ENCODE measurements at places on chromosomes 7 and 10. TPM values are rescaled to one million over a fixed set of nuclear protein-coding genes. Genes with fewer than 3 reads are reported as not detected.

GSDME gene
- 33.7 TPM for total RNA-seq

FAM237B gene
- not detected for total RNA-seq

SLC26A3 gene
- total RNA-seq, result not detected

SUV39H2 gene
- 10.3 TPM for total RNA-seq

SYCE1 gene
- not detected for total RNA-seq

PAXIP1 gene
- 14.3 TPM for total RNA-seq

MUC12 gene
- not detected for total RNA-seq

NUTM2B gene
- total RNA-seq, result 0.36 TPM

DNA sequence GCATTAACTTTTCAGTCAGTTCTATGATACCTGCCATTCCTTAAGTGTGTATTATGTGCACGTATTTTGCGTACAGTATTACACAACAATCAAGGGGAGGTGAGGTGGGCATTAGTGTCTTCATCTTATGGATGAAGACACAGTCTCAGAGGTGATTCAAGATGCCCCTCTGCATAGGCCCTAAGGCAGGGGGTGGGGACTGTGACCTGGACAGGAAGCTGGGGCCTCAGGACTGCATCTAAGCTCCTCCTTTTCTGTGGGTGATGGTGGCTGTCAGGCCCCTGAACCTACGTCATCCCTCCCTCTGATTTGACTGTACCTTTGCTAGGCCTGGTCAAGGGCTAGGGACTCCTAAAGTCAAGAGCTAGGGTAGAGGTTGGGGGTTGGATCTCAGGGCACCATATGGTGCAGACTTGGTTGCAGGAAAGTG, 38.9 kb downstream of the HK1 start:
- DNase-seq, result no peak

- peak; percentile 70 for DNase-seq
Observed at GRCh38 chr7:34107276-34107675, 201.9 kb downstream of the BMPER start.

DNA sequence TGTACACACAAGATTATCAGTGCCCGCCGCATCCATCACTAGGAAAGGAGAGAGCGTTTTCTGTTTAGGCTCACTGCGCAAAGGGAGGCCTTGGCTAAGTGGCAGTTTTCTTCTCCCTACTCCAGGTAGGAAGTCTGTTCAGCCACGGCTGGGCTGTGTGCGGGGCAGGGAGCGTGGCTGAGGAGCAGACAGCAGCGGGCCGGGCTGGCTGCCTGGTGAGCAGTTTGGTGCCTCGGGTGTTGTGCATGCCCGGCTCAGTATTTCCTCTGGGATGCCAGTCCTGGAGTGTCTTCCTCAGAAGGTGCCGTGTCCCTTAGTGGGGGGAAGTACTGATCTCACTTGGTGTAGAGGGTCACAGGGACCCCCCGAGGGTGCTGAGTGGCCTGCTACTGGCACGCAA, 114.4 kb downstream of the NT5C2 start:
- DNase-seq, result no peak

- no peak for DNase-seq
Observed at GRCh38 chr10:78875331-78875877, 193.4 kb upstream of the ZMIZ1 start.

DNA sequence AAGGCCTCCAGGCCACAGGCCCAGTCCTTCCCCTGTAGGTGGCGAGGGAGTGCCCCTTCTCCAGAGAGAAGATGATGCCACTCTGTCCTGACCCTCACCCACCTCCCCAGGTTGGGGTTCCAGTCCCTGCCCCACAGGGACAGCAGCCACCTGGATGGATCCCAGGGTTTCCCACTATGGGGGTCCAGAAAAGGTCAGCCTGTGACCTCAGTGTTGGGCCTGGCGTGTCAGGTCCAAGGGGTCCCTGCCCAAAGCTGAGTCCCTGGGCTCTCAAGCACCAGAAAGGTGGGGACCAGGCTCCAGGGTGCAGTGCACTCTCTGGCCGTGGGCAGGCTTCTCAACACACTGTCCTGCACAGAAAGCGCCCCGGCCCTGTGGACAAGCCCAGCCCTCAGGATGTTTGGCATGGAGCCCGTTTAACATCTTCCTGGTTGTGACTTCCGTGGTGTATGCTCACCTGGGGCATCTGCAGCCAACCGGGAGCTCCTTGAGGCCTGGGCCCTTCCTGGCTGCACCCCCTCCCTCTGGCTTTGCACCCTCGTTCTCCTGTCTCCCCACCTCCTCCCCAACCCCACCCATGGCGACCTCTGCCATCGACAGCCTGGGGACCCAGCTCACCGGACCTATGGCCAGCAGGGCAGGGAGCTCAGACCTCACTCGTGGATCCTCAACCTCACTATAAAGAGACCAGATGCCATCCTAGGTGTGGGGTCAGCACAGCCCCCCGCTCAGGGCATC, 58.3 kb upstream of the PPP2R2D start:
- no peak for DNase-seq

DNA sequence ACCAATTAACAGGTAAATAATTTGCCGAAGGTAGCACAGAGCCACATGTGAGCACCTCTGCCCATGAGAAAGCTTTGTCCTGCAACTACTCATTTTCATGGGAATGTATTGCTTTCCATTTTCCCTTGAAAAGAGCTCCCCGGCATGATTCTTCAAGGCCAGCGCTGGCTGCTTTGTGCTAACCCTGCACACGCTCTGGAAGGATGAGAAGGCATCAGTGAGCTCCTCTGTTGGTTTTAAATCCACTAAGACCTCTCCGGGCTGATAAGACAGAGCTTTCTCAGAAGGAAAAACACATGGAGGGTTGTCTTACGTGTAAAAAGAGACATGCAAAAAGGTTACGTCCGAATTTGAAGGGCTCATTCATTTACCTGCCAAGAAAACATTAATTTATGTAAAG, 553.9 kb upstream of the MKI67 start:
- DNase-seq, result no peak

GRCh38 chr10:102234888-102235597, 6.3 kb downstream of the PITX3 start:
- DNase-seq, result peak; percentile 45

DNA sequence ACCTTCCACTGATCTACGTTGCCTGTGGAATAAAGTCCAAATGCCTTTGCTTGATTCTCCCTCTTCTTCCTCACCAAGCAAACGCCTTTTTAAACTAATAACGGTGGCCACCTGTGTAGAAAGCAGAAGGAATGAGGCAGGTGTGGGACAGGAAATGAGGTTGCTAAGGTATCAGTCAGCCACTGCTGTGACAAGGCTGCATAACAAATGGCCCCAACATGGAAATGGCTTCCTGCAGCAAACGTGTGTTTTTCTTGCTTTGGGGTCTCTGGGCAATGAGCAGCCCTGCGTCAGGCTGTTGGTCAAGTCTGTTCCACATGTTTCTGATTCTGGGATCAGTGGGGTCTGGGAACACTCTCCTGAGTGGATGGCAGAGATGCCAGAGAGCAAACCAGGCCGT, 56.0 kb upstream of the EN2 start:
- no peak for DNase-seq

DNA sequence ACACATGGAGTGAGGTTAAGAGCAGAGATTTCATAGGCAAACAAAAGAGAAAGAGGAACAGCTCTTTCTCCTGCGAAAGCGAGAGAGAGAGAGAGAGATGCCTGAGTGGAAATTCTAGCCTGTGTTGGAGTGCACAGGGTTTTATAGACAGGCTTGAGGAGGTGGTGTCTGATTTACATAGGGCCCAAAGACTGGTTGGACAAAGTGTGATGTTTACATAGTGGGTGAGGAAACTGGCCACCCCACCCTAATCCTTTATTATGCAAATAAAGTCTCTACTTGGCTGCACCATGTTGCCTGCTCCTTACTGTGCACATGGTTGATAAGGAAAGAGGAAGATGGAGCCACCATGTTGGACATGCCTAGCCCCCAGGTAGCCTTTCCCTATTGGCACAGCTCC, 967.8 kb upstream of the SORCS1 start:
- no peak for DNase-seq

DNA sequence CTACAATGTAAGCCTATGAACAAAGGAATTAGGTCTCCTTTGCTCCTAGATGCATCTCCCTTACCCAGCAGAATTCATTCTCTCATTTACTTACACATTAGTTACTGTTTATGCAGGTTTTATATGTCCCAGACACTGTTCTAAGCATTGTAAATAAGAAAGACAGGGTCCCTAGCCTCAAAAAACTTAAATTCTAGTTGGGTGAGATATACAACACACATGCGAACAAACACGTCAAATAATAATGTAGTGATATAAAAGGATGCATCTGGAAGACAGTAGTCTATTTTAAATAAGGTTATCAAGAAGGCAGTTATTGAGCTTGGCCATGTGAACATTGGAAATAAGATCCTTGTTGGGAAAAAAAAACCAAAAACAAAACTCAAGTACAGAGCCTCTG, 479.7 kb downstream of the DNAJB9 start:
- no peak for DNase-seq

DNA sequence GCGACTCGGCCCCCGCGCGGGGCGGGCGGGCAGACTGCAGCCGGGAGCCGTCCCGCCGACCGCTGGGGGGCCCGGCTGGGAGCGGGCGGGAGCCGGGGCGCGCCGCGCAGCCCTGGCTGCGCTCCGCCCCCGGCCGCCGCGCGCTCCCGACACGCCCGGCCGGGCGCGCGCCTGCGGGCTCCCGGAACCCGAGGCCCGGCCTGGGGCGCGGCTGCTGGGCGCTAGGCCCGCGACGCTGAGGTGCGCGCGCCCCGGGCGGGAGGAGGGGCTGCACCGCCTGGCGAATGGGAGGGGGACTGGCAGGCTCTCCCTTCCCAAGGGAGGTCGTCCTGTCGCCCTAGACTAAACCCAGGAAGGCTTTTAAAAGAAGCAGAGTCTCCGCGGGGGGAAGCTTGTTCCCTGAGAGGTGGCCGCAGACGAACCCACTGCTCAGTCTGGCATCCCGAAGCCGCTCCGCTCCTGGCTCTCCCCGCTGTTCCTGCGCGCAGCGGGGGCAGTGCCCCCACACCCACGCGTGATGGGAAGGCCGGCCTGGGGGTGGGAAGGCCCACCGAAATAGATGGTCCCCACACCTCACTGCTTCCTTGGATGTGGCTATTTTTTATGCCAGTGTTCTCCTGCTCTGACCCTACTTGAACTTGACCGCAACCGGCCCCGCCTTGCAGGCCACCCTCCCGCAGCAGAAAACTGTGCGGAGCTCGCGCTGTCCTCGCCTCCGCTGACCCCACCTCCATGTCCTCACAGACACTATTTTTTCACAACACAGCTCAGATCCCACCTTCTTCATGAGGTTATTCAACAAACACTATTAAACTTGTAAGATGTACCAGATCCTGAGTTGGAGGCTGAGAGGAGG, at the start of gene VOPP1:
Gene VOPP1, minus strand, starts transcription at position 125 of the 856 bp plus-strand sequence. CDS start 178 bp downstream, outside the sequence.
- DNase-seq, result peak; percentile 84

GRCh38 chr7:90430614-90431460, 27.6 kb downstream of the CLDN12 start:
- DNase-seq, result peak; percentile 92

DNA sequence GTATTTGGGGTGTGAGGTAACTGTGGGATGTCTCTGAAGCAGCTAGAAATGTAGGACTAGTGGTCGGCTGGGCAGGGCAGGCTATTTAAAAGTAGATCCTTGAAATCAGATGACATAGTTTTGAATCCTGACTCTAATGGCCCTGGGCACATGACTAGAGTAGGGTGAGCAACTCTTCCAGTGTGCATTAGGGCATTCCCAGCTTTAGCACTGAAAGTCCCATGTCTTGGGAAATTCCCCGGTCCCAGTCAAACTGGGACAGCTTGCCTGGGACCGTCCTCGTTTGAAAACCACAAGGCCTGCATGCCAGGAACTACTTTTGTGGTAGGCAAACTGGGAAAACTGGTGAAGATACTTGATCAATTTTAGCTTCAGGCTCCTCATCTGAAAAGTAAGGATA, 255.3 kb downstream of the PTEN start:
- DNase-seq, result peak; percentile 24

DNA sequence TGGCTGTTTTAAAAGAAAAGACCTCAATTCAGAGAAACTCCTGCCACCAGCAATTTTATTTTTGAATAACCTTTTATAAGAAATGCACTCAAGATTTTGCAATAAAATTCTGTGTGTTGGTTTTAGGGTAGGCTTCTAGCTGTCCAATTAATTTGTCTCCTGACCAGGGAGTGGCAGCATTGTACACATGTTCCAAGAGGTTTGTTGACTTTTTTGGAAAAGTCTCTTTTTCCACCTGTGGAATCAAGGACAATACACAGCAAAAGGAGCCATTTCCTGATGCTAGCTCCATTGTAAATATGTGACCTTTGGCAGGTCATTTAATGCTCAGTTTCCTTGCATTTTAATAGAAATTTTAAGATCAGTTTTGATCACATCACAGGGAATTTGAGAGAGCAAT, 1.8 kb downstream of the GIMAP5 start:
- no peak for DNase-seq

DNA sequence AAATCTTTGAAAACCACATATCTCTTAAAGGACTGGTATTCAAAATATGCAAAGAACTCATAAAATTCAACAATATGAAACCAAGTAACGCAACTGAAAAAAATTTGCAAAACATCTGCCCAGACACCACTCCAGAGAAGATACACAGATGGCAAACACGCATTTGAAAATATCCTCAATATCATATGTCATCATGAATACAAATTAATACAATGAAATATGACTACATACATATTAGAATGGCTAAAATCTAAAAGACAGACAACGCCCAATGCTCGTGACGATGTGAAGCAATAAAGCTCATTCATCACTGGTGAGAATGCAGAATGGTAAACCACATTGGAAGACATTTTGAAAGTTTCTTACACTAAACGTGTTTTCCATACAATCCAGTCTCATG, 770.1 kb upstream of the CELF2 start:
- no peak for DNase-seq

DNA sequence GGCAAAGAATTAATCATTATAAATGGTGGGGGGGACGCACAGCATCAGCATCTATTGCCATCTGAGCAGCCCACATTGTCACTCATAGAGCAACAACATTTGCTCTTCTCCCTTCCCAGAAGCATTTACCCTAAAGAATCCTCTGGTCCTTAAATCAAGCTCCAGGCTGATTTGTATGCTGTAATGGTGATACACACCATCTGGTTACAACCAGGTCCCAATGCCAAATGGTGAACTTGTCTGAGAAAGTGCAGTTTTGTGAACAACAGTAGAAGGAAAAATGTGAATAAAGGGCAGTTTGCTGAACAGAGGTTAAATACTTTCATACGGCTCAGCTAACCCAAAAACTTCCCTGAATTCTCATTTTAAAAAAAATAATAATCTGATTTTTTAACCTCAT, 38.8 kb upstream of the TCF7L2 start:
- no peak for DNase-seq

DNA sequence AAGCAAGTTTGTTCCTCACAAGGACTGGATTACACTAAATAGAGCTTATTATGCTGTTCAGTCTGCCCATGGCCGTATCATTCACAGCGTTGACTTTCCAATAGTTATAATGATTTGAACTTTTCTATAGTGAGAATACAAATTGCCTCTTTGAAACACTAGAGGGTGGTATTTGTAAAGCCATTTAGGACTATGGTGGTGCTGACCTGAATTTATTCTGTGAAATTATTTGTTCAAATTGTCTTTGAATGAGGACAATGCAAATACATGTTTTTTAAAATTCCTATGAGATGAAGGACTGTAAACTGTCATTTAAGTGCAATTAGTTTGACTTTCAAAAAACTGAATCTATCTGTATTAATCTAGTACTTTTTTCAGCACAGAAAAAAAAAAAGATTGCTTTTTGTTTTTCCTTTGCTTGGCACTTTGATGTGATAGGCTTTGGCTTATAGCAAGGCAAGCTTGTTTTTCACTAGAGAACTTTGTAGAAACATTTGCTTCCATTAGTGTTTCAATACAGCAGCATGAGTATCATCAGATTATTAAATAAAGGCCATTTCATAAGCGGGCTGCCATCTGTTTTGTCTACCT, 122.7 kb upstream of the TMEM229A start:
- DNase-seq, result peak; percentile 21
